ENCODE measurements at places on chromosomes 7 and 10. TPM values are rescaled to one million over a fixed set of nuclear protein-coding genes. Genes with fewer than 3 reads are reported as not detected.

The BTBD16 gene
- total RNA-seq: not detected

The CH25H gene
- not detected for total RNA-seq

- no peak overlapping the region for H3K4me3 ChIP-seq
- no peaks in the 10 kb centered on the region for H3K27me3 ChIP-seq
- DNase-seq: no peak
Measured at GRCh38 chr7:19376538-19376937, 231.3 kb upstream of the FERD3L start.

DNA sequence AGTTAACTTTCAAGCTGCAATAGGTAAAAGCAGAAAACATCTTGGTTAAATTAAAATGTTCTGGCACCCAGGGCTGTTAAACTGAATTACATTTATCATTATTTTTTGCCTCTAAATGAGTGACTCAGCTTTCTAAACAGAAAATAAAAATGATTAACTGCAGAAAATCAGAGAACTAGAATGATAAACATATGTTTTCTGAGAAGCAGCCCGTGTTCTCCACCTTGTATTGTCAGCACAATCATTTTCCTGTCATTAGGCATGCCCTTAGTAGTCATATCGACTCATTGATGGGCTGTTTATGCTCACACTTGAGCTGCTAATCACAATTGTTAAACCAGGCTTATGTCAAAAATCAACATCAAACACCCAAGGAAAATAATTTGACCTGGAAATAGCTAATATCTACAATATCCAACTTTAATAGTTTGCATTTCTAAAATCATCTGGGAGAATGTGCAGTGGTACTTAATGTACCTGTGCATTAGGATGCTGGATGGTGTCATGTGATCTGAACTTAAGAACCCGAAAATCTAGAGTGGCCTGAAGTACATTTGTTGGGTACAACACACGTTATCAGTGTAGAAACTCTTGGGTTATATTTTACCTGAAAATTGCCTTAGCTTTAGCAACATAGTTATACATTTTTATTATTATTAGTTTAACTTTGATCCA, 2.3 kb downstream of the MDFIC start:
- H3K27me3 ChIP-seq: no peaks in the 10 kb centered on the region
- no peak for DNase-seq
- H3K36me3 ChIP-seq: peaks cover 34% of the 10 kb centered on the region
- H3K4me3 ChIP-seq: peak overlapping the region; percentile 96
- peaks cover 38% of the 10 kb centered on the region for H3K4me1 ChIP-seq
- H3K27ac ChIP-seq: peak overlapping the region; percentile 98

DNA sequence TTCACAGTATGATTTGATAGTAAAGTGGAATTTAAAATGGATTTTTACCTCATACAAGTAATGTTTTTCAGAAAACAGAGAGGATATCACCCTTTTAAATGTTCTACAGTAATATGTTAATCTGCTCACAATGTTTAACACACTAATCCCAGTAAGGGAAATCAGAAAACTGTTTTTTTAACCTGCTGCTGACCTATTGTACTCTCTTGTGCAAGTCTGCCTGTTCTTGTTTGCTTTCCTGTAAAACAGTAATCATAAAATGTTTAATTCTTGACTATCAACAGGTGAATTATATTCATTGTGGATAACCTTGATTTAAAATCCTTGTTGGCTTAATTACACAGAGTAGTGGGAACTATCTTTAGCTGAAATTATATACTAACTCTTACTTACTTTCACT, 126.4 kb downstream of the GNAT3 start:
- no peak overlapping the region for H3K27ac ChIP-seq
- no peaks in the 10 kb centered on the region for H3K4me1 ChIP-seq
- DNase-seq: no peak
- H3K36me3 ChIP-seq: no peaks in the 10 kb centered on the region
- no peak overlapping the region for H3K4me3 ChIP-seq

Measured in activated CD4-positive, alpha-beta T cell treated with anti-CD3 and anti-CD28 coated beads, Interleukin-2, amount 10 ng/mL, durations not matched to agents 24 days and 14 days (primary cell).